ENCODE measurements at places on chromosomes 16 and 17.
A peak's percentile ranks its signal among the peaks of the same experiment; 100 is the strongest.

DNA sequence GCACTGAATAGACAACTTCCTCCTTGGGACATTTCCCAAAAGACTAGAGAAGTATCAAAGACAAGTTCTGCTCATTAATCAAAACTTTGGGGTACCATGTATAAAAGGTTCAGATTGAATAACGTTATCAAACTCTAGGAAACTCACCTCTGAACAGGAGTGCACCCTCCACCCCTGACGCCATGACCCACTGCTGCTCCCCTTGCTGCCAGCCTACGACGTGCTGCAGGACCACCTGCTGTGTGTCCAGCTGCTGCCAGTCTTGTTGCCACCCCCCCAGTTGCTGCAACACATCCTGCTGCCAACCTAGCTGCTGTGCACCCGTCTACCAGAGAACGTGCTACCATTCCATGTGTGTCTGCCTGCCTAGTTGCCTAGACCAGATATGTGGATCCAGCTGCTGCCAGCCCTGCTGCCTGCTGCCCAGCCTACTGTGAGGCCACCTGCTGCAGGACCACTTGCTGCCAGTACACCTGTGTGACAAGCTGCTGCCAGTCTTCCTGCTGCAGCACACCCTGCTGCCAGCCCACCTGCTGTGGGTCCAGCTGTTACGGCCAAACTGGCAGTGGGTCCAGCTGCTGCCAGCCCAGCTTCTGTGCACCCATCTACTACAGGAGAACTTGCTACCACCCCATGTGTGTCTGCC is 13.8 kb upstream of the KRTAP9-2 start:
- no peak for DNase-seq

DNA sequence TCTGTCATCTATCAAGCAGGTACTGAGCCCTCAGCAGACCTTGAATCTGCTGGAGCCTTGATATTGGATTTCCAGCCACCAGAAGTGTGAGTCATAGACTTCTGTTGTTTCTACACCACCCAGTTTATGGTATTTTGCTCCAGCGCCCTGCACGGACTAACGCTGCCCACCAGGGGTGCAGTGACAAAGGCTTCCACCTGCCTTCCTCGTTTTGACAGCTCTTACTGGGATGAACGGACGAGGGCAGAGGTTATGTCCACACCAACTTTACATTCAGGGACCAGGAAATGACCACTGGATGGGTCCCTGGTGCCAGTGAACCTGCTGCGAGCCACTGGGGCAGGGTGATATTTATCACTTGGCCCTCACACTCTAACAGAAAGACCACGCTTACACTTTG is 66.6 kb upstream of the CBX4 start:
- DNase-seq: peak; percentile 11

DNA sequence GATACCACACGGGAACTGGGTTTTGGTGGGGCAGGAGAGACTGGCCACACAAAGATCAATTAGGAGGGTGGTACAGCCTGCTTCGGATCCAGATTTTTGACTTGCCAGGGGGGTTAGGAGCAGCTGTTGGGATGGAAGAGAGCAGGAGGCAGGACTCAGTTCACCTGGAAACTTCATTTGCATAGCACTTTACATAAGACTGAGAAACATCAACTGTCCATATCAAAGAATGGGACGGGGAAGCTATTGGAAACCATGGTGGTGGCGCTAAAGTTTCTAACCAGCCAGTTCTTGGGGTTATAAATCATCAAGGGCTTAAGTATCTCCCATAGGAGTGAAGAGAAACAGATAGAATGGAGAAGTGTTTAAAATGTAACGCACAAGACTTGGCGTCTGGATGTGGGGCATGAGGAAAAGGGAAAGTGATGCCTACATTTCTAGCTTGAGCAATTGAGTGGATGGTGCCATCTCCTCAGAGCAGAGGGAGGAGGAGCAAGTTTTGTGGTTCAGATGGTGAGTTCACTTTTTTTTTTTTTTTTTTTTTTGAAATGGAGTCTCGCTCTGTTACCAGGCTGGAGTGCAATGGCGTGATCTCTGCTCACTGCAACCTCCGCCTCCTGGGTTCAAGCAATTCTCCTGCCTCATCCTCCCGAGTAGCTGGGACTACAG is 6.4 kb upstream of the SRCAP start:
- no peak for DNase-seq

DNA sequence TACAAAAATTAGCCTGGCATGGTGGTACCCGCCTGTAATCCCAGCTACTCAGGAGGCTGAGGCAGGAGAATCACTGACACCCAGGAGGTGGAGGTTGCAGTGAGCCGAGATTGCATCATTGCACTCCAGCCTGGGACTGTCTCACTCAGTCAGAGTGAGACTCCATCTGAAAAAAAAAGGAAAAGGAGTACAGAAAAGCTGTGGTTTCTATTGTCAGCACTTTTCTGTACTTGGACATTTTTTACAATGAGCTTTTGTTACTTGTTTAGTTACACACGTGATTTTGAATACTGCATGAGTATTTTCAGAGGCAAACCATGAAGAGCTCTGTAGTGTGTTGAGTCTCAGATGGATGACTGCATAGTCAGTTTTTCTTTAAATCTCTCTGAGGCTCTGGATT is 26.3 kb downstream of the ZC3H18 start:
- no peak for DNase-seq

GRCh38 chr17:77366558-77367245 is 225.9 kb downstream of the SEC14L1 start:
- DNase-seq: no peak

- DNase-seq: peak; percentile 22
Observed at GRCh38 chr17:12282056-12282455, 261.4 kb downstream of the MAP2K4 start.

- no peak for DNase-seq
Observed at GRCh38 chr17:40551091-40551878, 14.0 kb downstream of the CCR7 start.

DNA sequence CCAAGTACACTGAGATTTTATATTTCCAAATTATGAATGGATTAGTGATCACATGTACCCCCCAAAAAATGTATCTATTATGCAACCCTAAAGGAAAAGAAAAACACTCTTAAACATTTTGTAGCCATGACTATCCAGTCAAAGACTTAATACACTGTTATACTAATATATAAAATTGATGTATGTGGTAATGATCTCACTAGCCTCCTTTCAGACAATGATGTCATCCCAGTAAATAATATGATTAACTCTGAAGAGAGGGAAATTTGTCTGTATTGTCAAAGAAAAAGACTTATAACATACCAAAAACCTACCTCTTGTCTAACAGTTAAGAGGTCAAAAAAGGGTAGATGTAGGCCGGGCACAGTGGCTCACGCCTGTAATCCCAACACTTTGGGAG is 80.7 kb downstream of the USP32 start:
- DNase-seq: no peak

- no peak for DNase-seq
Observed at GRCh38 chr16:48383877-48384519, 1.2 kb downstream of the SIAH1 start.

DNA sequence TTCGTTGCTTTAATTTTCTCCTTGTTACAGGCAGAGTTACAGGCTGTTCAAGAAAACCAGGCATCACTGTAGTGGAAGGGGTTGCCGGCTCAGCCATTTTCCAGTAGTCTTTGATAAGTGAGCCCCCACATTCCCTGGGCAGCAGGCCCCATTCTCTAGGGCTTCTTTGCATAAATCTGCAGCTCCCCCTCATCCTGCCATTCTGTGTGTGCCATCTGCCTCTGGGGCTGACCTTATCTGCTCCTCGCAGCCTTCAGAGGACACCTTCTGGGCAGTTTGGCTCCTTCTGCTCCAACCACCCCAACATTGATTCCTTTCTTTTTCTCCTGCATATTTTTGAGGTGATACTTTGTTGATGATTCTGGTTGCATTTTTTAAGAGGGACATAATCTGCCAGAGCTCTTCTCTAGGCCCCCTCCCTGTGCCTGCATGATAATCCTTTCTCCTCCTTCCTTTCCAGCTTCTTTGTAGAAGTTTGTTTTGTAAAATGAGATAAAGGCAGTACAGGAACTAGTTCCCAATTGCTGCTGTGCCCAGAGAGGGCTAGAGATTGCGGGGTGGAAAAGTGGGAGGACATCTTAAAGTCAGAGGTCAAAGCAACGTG is 17.1 kb downstream of the RND2 start:
- no peak for DNase-seq

GRCh38 chr17:44102849-44103622 is 20.4 kb downstream of the HDAC5 start:
- no peak for DNase-seq

GRCh38 chr17:68011199-68011665 is 15.0 kb upstream of the C17orf58 start:
- peak; percentile 16 for DNase-seq

DNA sequence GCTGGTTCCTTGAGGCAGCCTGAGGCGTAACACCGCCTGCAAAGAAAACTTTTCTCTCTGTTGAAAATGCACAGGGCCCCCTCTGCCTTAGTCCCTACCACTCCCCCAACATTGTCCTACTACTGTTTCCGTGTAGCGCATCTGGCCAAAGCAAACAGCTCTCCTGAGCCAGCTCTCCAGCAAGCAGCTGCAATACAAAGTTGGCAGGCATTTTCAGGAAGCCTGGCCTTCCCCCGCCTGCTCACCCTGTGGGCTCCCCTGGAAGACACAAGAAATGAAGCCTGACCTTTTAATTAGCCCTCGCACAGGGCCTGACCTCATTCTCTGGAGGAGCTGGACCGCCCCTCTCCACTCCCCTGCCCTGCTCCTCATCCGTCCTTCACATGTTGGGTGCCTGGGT is 66.7 kb downstream of the SOX9 start:
- DNase-seq: no peak

- no peak for DNase-seq
Observed at GRCh38 chr17:62725791-62726249, 82.3 kb downstream of the MARCHF10 start.

- DNase-seq: no peak
Observed at GRCh38 chr17:64092113-64092512, 37.8 kb downstream of the ERN1 start.

- no peak for DNase-seq
Observed at GRCh38 chr17:77394540-77395295, 253.9 kb downstream of the SEC14L1 start.

- no peak for DNase-seq
Observed at GRCh38 chr17:67635681-67636080, 82.1 kb upstream of the NOL11 start.

DNA sequence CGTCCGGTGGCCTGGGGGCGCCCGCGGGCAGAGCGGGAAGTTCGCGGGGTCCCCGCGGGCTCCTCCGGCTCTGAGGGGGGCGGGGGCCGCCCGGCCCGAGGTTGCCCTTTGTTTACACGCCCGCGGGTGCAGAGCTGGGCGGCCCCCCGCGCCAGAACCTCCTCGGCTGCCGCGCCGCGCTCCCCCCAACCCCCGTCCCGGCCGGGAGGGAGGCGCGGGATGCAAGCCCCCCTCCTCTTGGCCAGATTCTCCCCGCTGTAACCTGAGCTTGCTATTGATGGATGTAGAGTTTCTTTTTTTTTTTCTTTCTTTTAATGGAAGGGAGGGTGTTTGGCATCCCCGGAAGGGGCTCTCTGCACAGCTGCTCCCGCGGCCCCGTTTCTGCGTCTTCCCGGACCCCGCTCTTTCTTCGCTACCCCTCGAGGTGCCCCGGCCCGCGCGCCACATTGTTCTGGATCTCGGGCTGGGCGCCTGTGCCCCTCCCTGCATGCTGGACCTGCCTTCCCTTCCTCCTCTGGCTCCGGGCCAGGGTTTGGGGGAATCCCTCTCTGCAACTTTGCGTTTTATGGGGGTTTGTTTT is 646 bp downstream of the CBX2 start:
- DNase-seq: no peak

DNA sequence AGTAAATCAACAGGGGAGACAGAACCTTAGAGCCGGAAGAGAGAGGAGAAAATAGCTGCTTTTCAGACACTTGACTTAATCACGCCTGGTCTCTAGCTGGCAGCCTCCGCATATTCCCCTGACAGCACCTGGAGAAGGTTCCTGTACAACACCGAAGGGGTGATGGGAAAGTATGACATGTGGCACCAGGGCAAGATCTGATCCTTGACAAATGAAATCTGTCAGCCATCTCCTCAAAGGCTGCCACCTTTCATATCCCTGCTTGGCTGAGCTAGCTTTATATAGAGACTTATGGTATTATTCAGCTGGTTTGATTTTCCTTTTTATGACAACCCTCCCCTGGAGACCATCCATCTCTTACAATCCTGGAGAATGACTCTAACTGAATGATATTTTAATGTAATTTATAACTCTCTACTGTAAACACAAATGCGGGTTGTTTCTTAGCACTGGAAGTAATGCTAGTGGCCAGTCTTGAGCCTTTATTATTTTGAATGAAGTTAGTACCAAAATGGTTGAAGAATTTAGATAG is 1205.3 kb upstream of the CDH8 start:
- DNase-seq: no peak

DNA sequence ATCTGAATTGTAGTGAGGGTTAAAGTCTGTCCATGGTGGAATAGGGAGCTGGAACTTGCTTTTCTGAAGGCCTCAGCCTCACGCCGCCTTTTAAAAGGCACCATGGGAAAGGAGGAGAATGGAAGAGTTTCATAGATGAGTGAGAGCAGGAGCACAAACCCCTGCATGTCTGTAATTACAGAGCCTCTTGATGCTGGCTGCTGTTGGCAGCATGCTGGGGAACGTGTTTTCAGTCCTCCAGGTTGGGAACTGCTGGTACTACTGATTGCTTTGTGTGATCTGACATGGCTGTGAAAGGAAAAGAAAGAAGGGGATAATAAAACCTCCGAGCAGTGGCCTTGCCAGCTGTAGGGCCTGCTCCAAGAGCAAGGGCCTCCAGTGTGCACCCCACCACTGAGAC is 16.8 kb upstream of the DYNLL2 start:
- no peak for DNase-seq
